Stimulated activated CD4-positive, alpha-beta T cell treated with anti-CD3 and anti-CD28 coated beads, Interleukin-1b, Interleukin-23, amount 100 ng/mL, for 4 hours (primary cell): ENCODE measurements at places on chromosomes 5 and 9.

DNA sequence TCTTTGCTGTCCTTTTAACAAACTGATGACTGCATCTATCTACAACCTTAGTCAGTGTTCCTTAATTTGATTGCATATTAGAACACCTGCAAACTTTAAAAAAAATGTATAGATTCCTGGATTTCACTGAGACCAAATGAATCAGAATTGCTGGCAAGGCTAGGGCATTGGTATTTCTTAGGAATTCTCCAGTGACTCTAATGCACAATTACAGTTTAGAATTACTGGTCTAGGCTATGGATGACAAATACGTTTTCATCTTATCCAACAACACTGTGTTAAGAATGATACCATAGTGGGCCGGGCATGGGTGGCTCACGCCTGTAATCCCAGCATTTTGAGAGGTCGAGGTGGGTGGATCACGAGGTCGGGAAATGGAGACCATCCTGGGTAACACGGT lies 545.9 kb upstream of the RIOK2 start:
- no peak for DNase-seq

GRCh38 chr5:150777685-150778084 lies 872 bp upstream of the SMIM3 start:
- DNase-seq = no peak

DNA sequence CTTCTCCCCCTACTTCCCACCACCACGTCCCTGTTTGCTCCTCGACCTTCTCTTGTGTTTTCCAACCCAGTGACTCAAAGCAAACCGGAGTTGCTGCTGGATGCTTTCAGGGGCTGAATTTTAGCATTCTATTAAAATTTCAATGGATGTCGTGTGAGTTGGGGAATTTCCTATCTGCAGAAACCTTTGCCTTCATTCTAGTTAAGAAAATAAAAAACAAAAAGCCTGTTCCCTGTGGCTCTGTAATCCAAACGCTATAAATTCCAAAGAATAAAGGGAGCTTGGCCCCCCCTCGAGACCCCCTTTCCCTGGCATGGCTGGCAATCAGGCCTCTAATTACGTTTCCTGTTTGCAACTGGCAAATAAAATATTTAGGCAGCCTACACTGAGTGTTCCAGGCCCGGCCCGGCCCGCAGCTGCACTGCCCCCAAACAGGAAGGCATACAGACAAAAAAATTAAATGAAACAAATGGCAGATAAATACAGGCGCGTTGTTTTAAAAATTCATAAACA lies 139.4 kb upstream of the PPP1R26 start:
- no peak for DNase-seq

GRCh38 chr9:137350696-137351584 lies 48.9 kb upstream of the NRARP start:
- DNase-seq = no peak

DNA sequence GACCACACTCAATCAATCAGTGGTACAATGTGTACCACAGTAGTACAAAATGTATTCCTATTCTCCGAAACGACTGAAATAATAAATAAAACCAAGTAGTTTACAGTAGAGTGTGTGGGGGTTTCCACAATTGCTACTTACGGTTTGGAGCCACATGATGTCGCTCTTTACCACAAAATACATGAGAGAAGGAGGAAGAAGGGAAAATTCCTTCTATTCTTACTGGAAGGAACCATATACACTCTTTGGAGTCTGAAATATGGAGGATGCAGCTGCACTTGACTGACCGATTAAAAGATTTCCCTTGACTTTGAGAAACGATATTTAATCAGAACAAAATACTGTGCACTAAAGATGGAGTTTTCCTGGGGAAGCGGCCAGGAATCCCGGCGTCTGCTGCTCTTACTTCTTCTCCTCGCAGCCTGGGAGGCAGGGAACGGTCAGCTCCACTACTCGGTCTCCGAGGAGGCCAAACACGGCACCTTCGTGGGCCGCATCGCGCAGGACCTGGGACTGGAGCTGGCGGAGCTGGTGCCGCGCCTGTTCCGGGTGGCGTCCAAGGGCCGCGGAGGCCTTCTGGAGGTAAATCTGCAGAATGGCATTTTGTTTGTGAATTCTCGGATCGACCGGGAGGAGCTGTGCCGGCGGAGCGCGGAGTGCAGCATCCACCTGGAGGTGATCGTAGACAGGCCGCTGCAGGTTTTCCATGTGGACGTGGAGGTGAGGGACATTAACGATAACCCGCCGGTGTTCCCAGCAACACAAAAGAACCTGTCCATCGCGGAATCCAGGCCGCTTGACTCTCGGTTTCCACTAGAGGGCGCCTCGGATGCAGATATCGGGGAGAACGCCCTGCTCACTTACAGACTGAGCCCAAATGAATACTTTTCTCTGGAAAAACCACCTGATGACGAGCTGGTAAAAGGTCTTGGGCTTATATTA lies at the start of gene PCDHA4:
TSS of gene PCDHA4 (plus strand) at position 235 of the 942 bp plus-strand sequence.
- no peak for DNase-seq

GRCh38 chr5:169152453-169152852 lies 148.5 kb downstream of the SLIT3 start:
- no peak for DNase-seq

DNA sequence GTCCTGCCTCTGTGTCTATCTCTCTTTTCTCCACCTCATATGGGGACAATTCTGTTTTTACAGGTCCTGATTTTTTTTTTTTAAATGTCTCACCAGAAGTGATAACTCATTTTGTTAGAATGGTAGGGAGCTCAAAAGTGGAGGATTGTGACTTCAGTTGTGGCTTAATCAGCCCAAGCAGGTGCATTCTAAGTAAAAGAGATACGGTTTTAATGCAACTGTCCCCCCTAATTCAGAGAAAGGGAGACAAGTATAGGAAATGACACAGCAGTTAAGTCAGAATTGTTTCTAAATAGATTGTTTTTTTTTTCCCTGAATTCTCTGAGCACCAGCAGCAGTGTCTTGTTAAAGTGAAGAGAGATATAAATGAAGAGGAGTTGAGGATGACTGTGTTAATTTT lies 24.5 kb downstream of the MAST4 start:
- DNase-seq = no peak

- no peak for DNase-seq
Measured at GRCh38 chr9:35313916-35314315, 152.1 kb downstream of the UNC13B start.

DNA sequence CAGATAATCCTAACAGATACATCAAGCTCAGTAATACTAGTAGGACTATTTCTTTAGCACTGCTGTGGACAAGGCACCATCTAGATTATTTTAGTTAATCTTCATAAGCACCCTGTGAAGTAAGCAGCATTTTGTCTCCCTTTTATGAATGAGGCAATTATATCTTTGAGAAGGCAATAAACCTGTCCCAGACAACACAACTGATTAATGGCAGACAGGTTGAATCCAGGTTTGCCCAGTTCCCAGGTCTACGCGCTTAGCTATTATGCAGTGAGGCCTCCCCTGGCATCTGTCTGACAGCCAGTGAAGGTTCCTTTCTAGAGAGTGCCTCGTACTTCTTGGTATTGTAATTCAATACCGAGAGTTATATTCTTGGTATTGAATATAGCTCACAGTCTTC lies 9.7 kb upstream of the LVRN start:
- no peak for DNase-seq

DNA sequence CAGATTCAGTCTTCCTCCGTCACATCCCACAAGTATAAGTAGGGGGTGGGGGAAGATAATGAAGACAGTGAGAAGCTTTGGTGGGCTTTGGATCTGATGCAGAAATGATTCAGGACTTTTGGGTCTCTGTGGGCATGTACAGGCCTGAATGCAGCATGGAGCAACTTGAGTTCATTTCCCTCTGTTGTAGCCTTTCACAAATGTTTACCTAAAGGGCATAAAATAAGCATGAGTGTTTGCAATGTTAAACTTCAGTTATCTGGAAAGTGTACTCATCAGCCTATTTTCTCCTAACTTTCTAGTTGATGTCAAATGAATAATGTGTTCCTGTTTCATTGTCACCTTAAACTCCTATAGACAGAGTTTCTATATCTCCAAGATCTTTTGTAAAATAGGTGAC lies 39.3 kb downstream of the GARNL3 start:
- no peak for DNase-seq

- DNase-seq = no peak
Measured at GRCh38 chr5:155154973-155155372, 141.4 kb downstream of the KIF4B start.

DNA sequence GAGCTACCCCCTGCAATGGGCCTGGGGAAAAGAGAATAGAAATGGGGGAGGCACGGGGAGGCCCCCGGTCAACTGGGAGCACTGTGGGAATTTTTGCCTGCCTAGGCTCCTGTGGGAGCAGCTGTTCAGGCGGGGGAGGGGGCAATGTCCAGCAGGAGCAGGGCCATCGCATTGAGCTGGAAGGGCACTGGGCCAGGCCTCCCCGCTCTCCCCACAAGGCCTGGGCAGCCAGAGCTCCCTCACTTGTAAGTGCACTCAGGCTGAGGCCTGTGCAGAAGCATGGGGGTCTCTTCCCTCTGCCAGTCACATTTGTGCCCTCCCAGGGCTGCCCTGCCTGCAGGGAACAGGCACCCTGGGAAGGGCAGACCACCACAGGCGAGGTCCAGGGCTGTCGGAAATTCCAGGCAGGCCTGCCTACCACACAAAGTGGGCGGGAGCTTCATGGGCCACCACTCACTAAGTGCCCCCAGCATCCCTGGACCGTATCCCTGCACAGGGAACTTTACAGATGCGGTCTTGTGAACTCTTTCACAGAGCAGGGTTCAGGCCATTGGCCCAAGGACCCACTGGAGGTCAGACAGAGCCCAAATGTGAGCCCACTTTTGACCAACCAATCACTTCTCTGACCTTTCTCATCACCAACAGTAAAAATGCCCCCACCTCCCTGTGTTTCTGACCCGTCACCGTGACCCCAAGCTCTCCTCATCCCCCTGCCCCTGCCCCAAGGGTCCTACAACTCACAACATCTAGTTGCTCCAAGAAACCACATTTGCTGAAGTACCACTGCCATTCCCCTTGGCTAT lies 1.0 kb upstream of the CFAP157 start:
- DNase-seq = no peak

- DNase-seq = no peak
Measured at GRCh38 chr9:133003071-133003461, 24.6 kb downstream of the GFI1B start.

GRCh38 chr5:386432-387341 lies 56.3 kb upstream of the EXOC3 start:
- no peak for DNase-seq
